SW480 (cell line): ENCODE measurements at places on chromosomes 6 and 20.

DNA sequence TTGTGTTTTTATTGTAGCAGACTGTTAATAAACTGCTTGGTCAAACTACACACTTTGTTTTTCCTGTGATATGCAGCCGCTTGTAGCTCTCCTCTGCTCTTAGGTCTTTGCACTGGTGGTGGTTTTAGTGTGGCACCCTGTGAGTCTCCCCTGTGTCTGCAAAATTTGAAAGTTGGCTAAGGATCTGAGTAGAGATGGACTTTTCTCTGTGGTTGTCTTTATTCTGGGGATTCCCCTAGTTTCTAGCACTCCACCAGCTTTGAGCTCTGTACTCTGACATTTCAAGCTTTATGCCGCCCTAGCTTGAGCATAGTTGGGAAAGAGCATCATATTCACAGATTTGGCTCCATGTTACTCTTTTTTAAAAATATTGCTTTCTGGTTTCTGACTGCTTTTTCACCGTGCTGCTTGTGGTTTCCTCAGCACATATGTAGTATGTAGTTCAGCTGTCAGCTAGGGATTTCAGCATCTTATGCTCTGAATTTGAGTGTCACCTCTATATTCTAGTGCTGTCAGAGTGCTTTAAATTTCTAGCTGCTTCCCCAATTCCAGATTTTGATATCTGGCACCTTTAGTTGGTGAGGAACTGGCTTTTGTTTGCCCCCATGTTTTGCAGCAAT, 25.4 kb downstream of the CDYL start:
- no peak for DNase-seq

- DNase-seq: peak; percentile 42
These were observed 35.1 kb upstream of the BTN3A2 start for GRCh38 chr6:26329763-26330511.

DNA sequence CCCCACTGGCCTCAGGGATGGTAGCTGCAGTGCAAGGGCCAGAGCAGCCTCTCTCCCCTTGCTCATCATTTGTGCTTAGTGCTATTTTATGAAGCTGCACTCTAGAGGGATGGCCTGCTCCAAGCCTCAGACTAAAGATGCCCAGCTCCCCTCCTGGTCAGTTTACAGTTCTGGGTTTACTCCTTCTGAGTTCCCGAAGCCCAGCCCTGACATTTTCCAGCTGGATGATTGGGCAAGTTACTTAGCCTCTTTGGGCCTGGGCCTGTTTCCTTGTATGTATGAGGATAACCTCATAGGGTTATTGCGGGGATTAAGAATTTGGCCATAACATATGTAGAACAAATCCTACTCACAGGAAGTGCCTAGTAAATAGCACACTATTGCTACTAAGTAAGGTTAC, 31.8 kb upstream of the EMILIN3 start:
- DNase-seq: no peak

- DNase-seq: no peak
These were observed 44.0 kb upstream of the POU5F1 start for GRCh38 chr6:31214516-31214915.

DNA sequence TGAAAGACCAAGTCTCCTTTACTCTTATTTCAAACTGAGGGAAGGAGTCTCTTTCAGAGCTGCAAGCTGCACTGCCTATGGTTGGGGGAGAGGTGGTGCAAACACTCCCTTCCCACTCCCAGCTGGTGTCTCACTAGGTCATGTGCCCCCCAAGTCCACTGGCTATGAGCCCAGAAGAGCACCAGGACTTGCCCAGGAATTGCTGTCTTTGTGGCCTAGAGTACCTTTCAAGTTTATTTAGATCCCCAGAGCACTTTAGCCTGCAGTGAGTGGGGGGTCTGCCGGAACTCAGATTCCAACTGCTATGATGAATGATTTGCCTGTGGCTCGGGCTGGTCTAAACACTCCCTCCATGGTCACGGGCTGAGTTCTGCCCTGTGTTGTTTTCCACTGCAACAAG, 192.6 kb upstream of the CITED2 start:
- DNase-seq: no peak

DNA sequence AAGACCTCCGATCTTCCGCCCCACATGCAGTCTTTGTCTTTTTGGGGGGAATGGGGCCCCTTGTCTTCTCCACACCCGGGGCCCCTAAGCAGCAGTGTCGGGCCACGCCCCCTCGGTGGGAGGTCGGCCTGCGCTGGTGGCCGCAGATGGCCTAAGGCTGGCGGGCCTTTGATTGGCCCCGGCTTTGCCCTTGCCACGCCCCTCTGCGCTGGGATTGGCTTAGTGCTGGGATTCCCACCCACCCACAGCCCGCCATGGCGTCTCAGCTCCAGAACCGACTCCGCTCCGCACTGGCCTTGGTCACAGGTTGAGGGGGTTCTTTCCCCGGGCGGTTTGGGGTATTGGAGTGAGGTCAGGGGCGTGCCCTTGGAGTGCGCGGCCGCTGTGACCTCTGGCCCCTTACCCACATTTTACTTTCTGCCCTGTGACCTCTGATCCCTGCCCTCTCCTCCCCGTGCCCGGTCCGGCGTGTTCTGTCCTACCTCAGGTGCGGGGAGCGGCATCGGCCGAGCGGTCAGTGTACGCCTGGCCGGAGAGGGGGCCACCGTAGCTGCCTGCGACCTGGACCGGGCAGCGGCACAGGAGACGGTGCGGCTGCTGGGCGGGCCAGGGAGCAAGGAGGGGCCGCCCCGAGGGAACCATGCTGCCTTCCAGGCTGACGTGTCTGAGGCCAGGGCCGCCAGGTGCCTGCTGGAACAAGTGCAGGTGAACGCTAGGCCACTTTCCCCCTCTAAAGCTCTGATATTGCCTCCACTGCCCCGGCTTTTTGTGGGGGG, at the start of gene HSD17B8:
Gene HSD17B8, plus strand, starts transcription at position 241 of the 776 bp plus-strand sequence. Its CDS starts 14 bp downstream, at position 255.
- peak; percentile 81 for DNase-seq

GRCh38 chr6:5425267-5425666, 164.0 kb downstream of the FARS2 start:
- DNase-seq: no peak

DNA sequence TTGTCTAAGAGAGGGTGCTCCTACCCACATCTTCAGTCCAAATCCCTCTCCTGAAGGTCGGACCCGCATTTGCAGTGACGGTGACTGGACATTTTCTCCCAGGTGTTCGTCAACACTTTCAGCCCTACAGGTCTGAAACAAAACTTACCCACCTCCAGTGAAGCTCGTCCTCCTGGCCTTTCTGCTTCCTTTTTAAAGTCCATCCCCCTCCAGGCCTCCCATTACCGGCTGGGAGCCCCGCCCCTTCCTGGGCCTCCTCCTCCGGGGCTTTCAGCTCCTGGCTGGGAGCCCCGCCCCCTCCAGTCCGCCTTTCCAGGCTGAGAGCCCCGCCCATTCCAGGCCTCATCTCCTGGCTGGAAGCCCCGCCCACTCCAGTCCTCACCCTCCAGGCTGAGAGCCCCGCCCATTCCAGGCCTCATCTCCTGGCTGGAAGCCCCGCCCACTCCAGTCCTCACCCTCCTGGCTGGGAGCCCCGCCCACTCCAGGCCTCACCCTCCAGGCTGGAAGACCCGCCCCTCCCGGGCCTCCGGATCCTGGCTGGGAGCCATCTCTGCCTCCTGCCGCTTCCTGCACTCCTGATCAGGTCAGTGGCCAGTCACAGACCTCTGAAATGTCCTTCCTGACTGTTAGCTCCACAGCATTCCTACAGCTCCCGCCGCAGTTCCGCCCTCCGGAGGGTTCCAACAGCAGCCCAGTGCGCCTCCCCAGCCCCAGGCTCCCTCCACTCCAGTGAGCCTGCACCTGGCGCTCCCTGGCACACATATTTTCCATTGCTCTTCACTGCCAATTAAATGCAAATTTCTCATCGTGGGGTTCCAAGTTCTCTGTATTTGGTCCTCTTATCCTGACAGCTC, 98.5 kb downstream of the LY86 start:
- DNase-seq: peak; percentile 95

DNA sequence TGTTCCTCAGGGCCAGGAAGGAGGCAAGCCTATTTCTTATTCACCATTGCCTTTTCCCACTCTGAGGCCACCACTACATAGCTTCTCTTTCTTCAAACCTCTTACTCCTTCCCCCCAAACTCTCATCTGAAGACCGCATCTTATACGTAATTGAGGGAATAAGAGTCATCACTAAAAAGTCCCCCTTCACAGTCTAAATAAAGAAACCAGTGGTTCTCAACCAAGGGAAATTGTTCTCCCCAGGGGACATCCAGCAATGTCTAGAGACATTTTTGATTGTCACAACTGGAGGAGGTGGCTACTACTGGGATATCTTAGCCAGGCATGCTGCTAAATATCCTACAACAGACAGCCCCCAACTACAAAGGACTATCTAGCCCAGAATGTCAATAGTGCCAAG, 327.6 kb upstream of the CNR1 start:
- no peak for DNase-seq

- peak; percentile 76 for DNase-seq
These were observed 533 bp downstream of the ZFAND3 start for GRCh38 chr6:37819802-37820717.

DNA sequence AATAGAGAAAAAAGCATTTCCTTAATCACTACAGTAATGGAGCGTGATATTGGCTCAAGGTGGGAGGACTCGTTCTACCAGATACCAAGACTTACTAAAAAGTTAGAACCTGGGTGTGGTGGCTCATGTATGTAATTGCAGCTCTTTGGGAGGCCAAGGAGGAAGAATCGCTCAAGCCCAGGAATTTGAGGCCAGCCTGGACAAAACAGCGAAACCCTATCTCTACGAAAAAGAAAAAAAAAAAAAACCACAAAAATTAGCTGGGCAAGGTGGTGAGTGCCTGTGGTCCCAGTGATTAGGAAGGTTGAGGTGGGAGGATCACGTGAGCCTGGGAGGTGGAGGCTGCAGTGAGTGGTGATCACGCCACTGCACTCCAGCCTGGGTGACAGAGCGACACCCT, 24.0 kb upstream of the ATRN start:
- no peak for DNase-seq

- DNase-seq: peak; percentile 16
These were observed 108.0 kb upstream of the LRFN2 start for GRCh38 chr6:40695114-40695513.

DNA sequence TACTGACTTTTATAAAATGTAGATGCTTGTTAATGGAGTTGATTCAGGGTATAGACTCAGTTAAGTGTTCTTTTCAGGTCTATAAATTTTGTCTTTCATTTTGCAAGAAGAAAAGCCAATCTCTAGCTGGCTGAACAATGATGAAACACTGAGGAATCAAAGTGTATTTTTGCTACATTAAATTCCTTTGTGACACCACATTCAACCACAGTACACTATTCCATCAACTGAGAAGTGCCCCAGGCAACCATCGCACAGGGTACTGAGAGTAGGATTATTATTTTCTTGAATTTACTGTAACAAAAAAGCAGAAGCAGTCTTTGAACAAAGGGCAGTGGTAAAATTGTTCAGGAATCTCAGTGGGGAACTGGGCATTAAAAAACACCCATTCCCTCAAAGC, 83.6 kb downstream of the PREP start:
- DNase-seq: no peak

DNA sequence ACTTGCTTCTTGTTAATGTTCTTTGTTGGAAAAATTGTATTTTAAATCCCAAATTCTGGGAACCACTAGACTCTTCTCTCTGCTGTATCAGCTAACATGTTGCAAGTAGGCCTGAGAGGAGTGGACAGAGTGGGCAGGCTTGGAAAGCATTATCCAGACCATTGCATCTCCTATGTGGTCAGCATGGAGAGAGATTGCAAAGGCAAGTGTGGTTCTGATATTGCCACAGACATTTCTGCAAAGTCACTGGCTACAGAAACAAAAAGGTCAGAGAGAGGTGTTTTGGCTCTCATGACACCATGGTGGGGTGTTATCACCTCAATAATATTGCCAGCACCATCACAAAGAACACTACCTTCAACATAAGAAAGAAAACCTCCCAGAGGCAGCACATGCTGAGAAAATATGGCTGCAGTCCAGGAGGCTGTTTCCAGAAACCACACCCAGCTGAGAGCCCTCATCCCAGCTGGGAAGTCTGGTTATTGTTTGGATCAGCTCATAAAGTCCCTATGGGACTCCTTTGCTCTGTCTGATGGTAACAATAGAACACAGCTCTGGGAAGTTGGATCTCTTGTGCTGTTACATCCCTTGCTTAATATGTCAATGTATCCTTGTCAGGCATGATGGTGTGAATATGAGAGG, 78.2 kb upstream of the TBX18 start:
- DNase-seq: no peak

- no peak for DNase-seq
These were observed 11.7 kb downstream of the PARD6B start for GRCh38 chr20:50743087-50743486.

GRCh38 chr6:25623879-25624278, 28.1 kb upstream of the SCGN start:
- no peak for DNase-seq

DNA sequence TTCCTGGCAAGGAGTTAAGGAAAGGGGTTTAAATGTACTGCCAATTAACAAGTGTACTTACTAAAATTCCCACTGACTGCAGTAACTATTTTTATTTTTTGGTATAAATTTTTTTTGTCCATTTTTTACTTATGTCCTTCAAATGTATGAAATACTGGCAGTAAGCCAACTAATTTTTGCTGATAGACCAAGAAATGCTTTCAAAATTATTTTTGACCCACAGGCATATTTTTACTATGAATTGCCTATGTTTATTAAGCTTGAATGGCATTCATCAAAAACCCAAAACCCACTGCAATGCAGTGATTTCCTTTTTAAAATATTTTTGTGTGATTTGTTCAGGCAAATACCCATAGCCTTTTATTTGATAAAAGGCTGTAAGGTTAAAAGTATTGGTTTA, 560.1 kb downstream of the UTRN start:
- no peak for DNase-seq

GRCh38 chr20:59458645-59459044, 145.7 kb upstream of the PHACTR3 start:
- DNase-seq: no peak

GRCh38 chr6:25014791-25015560, 79.2 kb upstream of the RIPOR2 start:
- no peak for DNase-seq

DNA sequence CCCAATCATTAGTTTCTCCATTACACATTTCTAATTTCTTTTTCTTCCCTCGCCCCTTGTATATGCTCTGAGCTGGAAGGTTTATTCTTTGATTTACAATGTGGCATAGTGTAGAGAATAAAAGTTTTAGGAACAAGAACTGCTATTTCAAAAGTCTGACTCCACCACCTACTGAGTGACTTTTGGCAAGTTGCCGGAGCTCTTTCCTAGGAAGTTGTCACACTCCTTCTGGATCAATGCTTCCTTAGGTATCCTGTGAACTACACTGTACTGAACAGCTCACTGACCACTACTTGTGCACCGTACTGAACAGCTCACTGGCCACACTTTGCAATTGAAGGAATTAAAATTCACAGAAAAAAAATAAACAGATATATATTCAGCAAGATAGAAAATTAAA, 458.2 kb downstream of the FRK start:
- no peak for DNase-seq

- DNase-seq: no peak
These were observed 5.6 kb upstream of the TREML4 start for GRCh38 chr6:41222513-41222912.

GRCh38 chr20:10651227-10651990, 22.4 kb downstream of the JAG1 start:
- no peak for DNase-seq
